Stimulated activated CD4-positive, alpha-beta T cell treated with anti-CD3 and anti-CD28 coated beads, Interleukin-2, amount 100 ng/mL, for 4 hours (primary cell): ENCODE measurements at places on chromosomes 2 and 18.

DNA sequence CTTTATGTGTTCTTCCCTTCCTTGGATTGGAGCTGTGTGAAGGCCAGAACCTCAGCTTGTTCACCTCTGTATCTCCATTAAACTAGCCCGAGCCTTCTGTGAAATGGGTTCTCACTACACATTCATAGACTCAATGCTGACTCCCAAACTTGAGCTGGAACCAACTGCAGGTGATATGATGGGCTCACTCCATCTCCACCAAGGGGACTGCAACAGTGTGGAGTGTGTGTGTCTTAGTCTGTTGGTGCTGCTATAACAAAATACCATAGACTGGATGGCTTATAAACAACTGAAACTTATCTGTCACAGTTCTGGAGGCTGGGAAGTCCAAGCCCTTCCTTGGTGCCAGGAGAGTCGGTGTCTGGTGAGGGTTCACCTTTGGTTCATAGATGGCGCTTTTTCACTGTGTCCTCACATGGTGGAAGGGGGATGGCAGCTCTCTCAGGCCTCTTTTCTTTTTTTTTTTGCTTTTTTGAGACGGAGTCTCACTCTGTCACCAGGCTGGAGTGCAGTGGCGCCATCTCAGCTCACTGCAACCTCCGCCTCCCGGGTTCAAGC lies 94.2 kb upstream of the MAP4K3 start:
- no peak for DNase-seq

- DNase-seq = no peak
These were observed 249.8 kb upstream of the GCFC2 start for GRCh38 chr2:75960472-75961009.

DNA sequence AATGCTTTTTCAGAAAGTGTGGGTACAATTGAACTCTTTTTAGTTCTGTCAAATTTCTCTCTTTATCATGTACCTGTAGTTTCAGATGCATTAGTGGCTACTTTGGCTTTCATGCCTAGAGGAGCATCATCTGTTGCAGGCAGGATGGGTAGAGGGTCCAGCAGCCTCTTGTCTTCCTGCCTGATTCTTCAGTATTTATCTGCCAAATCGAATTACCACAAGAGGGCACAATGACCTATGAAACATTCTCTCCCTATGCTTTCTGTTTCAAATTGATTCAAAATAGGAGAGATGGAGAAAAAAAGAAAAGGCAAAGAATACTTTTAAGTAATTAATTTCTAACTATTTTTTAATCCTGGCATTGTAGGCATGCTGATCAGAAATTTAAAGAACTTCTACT lies 477.2 kb downstream of the TRIB2 start:
- no peak for DNase-seq

DNA sequence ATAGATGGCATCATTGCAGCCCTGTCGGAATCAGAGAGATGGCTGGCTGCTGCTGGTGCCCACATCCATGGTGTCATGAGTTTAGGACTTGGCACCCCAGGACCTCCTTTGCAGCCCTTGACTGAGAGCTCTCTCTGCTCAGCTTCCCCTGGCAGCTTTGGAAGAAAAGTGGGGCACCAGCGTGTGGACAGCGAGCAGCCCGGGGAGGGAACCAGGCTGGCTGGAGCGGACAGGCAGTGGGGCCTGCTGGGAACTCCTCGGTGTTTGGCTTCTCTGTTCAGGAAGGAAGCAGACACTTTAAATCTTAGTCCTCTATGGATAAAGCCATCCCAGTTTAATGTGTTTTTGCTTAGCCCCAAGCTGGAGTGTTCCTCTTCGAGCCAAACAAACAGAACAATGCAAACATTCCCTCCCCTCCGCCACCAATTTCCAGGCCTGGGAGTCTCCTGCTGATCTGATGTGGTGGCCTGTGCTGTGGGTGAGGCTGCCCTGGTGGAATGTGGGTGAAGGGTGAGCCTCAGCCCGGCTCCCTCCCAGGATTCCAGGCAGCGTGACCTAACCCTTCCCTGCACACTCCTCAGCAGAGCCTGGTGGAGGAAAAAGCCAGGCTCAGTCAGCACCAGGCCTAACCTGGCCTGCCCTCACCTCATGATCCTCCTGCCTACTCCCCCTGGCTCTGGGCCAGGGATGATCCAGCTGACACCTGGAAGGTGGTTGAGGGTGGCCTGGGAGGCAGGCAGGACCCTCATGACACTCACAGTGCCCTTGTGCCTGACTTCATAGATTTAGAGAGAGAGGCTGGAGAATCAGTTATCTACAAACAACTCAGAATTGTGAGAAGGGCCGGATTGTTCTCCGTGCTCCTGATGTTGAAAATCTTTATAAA lies 21.6 kb upstream of the ITGB6 start:
- DNase-seq = no peak

GRCh38 chr2:62364791-62365528 lies 141.0 kb downstream of the TMEM17 start:
- DNase-seq = no peak

GRCh38 chr18:24791751-24792545 lies 331.5 kb downstream of the HRH4 start:
- no peak for DNase-seq

DNA sequence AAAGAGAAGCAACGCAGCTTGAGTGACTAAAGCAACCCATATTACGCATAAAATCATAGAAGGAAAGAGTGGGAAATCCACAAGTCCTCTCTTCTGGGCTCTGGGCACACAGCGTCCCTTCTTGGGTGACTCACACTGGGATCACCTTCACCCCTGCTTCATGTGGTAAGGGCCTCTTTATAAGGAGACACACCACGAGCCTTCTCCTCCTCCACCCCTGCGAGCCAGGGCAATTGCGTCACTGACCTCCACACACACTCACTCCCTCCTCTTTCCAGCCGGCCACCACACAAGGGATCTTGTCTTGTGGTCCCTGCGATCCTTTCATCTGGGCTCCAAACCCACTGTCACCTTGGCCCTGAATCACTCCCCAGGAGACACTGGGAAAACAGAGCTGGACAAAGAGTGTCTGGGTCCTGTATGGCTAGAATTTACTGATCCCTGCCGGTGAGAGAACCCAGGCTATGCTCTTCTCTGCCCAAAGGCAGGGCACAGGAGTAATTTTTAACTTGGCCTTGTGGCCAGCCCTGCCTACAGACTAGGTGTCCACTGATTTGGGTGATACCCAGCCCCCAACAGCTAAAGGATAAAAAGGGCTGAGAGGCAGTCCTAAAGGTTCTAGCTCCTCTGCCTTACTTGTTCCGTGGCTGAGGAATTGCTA lies 35.3 kb downstream of the NHEJ1 start:
- no peak for DNase-seq
